ENCODE measurements at places on chromosomes 3 and 15.
A peak's percentile ranks its signal among the peaks of the same experiment; 100 is the strongest.

- DNase-seq, result no peak
These were observed 82.4 kb upstream of the PLCL2 start for GRCh38 chr3:16802389-16802788.

GRCh38 chr3:44427683-44428082 lies 49.8 kb downstream of the ZNF445 start:
- no peak for DNase-seq

GRCh38 chr3:114848082-114848481 lies 299.0 kb downstream of the ZBTB20 start:
- no peak for DNase-seq

GRCh38 chr15:85649372-85649771 lies 145.4 kb downstream of the KLHL25 start:
- DNase-seq, result no peak

GRCh38 chr15:65323071-65323511 lies 18.6 kb downstream of the RNU5B-1 start:
- DNase-seq, result peak; percentile 76

- DNase-seq, result no peak
These were observed 785 bp upstream of the IQCF5 start for GRCh38 chr3:51876186-51876585.

DNA sequence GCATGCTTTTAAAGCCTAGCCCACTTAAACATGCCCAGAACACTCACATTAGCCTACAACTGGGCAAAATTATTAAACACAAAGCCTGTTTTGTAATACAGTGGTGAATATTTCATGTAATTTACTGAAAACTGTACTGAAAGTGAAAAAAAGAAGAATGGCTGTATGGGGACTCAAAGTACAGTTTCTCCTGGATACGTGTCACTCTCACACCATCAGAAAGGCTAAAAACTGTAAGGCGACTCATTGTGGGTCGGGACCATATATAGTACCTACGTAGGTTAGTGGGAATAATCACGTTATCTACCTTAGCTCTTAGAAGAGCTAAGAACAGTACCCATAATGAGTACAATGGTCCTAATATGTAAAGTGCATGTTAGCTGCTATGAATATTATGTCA lies 80.2 kb upstream of the SPATA12 start:
- no peak for DNase-seq

- DNase-seq, result no peak
These were observed 1.8 kb upstream of the SNAP23 start for GRCh38 chr15:42493679-42494078.

- peak; percentile 73 for DNase-seq
These were observed 2.8 kb downstream of the FURIN start for GRCh38 chr15:90871139-90871715.

DNA sequence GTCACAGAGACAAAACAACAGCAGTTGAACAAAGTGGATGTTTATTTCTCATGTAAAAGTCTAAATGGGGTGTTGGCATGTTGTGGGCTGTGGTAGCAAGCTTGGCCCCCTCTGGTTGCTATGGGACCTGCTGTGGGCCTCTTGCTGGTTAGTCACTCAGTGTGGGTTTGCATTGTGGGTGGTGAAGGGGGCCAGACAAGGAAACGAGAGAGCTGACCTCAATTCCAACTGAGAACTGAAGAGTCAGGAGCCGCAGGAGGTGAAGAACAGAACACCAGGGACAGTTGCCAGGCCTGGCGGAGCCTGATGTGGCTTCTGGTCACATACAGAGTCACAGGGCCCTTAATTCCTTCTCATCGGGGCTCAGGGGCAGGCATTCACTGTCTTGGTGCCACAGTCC lies 1.9 kb upstream of the ADPGK start:
- DNase-seq, result no peak
